ENCODE measurements at places on chromosomes 16 and 17.
A peak's percentile ranks its signal among the peaks of the same experiment; 100 is the strongest.

DNA sequence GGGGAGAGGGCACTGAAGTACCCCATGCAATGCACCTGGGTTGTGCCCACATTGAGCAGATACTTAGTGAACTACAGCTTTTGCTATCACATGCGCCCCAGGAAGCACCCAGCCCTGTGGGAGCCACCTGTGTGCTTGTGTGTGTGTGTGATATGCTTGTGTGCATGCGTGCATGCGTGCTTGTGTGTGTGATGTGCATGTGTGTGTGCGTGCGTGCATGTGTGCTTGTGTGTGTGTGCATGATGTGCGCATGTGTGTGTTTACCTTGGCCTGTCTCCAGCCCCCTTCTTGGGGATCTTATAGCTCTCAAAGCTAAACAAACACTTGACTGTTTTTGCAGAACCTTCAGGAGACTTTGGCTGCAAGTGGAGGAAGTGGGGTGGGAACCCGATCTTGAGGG lies 841 bp downstream of the C16orf89 start:
- DNase-seq: no peak

- DNase-seq: peak; percentile 14
These were observed 253.6 kb upstream of the XYLT1 start for GRCh38 chr16:17724242-17724898.

DNA sequence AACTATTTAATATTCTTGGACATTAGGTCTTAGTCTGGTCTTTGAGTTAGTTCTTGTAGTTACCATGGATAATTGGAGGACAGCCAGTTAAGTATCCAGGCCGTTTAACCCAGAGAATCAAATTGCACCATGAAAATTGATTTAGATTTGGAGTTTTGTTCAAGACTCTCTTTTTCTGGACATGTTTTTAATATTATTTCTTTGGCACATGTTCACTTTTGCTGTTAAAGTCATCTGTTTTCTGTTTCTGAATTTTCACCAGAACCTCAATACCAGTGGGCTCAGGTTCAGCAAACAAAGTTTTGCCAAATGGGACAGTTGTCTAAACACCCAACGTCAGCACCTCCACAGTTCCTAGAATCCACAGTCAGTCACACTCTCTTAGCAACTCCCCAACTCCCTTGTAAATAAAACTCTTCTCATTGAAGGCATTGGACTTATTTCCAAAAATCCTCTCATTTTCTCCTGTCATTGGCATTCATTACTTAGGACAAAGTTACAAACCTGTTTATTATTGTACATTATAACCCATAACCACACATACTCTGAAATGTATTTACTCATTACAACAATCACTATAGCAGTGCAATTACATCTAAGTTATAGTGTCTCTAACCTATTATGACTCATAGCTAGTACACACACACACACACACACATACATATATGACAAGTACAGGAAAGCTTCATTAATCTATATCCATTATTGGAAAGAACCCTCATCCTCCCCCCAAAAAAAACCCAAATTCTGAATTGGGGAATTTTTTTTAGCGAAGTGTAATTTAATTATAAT lies 33.5 kb upstream of the DNAH9 start:
- DNase-seq: no peak

GRCh38 chr16:65657071-65657494 lies 535.2 kb upstream of the CDH11 start:
- no peak for DNase-seq

- DNase-seq: no peak
These were observed 264.1 kb downstream of the TMEM114 start for GRCh38 chr16:8326232-8326631.

DNA sequence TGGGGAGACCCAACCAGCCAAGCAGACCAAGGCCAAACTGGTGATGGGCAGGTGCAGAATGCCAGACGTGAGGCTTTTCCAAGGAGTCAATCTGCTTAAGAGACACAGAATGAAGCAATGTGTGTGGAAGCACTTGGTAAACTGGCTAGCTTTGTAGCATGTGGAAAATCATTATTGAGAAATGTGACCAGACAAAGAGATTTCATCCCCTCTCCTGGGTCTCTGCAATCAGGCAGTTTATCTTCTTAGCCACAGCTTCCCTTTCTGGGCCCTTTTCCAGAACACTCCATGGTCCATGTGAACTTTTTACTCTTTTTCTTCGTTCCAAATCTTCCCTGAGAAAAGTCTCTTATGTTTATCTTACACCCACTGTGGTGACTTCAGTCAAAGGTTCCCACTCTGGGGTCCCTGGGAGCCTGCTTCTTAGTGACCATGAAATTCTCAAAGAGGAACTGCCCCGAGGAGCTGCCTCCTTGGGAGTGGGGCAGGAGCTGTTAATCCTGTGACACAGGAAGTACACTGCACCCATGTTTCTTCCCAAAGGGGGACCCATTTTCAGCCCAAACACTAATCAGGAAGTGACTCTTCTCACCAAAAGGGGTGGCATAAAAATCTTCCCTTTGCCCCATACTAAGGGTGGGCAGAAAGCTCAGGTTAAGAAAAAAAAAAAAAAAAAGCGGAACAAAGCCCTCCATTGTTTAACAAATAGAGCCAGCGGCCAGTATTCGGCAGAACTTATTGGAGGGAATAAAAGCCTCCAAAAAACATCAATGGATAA lies 346.2 kb upstream of the ASIC2 start:
- DNase-seq: no peak

- no peak for DNase-seq
These were observed 83.0 kb downstream of the IRF8 start for GRCh38 chr16:85981826-85982562.

GRCh38 chr16:65306722-65307121 lies 184.9 kb upstream of the CDH11 start:
- no peak for DNase-seq

DNA sequence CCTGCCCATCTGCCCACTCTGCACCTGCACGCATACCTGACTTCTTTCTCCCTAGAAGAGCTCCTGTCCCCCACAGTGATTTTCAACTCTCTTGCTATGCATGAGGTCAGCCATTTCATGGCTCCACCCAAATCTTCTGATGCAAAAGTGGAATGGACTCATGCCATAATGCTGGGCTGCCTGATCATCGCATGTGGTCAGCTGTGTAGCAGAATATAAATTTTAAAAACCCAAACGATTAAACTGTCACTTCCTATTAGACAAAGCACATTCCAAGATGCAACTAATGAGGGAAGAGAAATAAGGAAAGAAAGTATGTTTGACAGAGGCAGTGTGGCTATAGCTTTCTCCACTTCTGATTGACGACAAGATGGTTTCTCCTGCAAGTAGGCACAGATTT lies 26.1 kb downstream of the GRIN2A start:
- peak; percentile 86 for DNase-seq

DNA sequence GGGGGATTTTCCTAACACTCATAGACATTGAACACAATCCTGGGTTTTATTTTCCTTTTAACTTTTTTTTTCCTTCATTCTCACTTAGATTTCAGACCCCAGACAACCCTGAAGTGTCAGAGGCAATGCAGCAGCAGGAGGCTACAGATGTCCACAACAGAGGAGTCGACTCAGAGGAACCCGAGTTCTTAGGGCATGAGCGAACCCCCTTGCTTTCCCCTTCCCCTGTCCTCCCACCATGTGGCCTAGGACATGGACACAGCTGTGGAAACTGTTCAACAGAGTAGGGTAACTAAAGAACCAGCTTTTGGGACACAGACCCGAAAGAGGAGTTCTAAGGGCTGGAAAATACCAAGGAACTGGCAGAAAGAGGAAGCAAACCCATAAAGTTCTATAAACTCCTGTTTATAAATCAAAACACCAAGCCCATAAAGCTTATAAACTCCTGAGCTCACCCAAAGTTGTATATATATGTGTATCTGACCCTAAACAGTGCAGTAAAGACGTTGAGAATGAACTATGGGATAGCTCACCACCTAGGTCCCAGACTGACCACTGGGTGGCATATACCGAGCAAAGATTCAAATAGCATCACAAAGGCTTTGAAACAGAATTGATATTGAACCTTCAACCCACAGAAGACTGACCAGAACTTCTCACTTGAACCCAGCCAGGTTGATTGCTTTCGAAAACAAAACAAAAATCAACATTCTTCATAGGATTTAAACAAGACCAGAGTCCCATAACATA lies 33.9 kb downstream of the CMTM4 start:
- peak; percentile 43 for DNase-seq
